ENCODE measurements at places on chromosomes 5 and 9. TPM values are rescaled to one million over a fixed set of nuclear protein-coding genes. Genes with fewer than 3 reads are reported as not detected.
A peak's percentile ranks its signal among the peaks of the same experiment; 100 is the strongest.

- no peaks in the 10 kb centered on the region for H3K36me3 ChIP-seq
- no peak overlapping the region for H3K27ac ChIP-seq
- no peak overlapping the region for H3K4me3 ChIP-seq
- H3K27me3 ChIP-seq, result no peaks in the 10 kb centered on the region
- H3K4me1 ChIP-seq, result no peaks in the 10 kb centered on the region
Observed at GRCh38 chr5:59988396-59988795, 94.9 kb upstream of the PDE4D start.

GRCh38 chr9:121927636-121928035 is 165.5 kb downstream of the TTLL11 start:
- H3K4me3 ChIP-seq, result no peak overlapping the region
- no peaks in the 10 kb centered on the region for H3K4me1 ChIP-seq
- no peaks in the 10 kb centered on the region for H3K36me3 ChIP-seq
- DNase-seq, result no peak
- no peak overlapping the region for H3K27ac ChIP-seq
- no peaks in the 10 kb centered on the region for H3K27me3 ChIP-seq

- H3K4me3 ChIP-seq, result no peak overlapping the region
- H3K4me1 ChIP-seq, result peaks cover 7% of the 10 kb centered on the region
- no peak overlapping the region for H3K27ac ChIP-seq
- H3K27me3 ChIP-seq, result 0 out of 2 replicates have a peak, but pooled peaks cover 3% of the 10 kb centered on the region
Observed at GRCh38 chr5:57600321-57600720, 117.7 kb upstream of the ACTBL2 start.

The GTF2H2C gene
- 101 TPM for total RNA-seq

The BOD1 gene
- 128 TPM for total RNA-seq

DNA sequence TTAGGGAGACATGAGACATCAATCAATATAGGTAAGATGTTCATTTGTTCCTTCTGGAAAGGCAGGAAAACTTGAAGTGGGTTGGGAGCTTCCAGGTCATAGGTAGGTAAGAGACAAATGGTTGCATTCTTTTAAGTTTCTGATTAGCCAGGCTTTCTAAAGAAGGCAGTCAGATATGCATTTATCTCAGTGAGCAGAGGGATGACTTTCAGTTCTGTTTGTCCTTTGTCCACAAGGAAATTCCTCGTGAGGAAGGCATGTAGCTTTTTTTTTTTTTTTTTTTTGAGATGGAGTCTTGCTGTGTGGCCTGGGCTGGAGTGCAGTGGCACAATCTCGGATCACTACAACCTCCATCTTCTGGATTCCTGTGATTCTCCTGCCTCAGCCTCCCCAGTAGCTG is 155.3 kb upstream of the ABCA1 start:
- H3K27me3 ChIP-seq, result no peaks in the 10 kb centered on the region
- no peak overlapping the region for H3K27ac ChIP-seq
- no peaks in the 10 kb centered on the region for H3K4me1 ChIP-seq
- H3K4me3 ChIP-seq, result no peak overlapping the region
- DNase-seq, result no peak

The COL23A1 gene
- not detected for total RNA-seq

The TIGD6 gene
- 5.3 TPM for total RNA-seq

GRCh38 chr9:80892703-80893102 is 796.6 kb downstream of the TLE1 start:
- no peak overlapping the region for H3K4me3 ChIP-seq
- no peaks in the 10 kb centered on the region for H3K27me3 ChIP-seq
- no peaks in the 10 kb centered on the region for H3K36me3 ChIP-seq
- no peak overlapping the region for H3K27ac ChIP-seq
- H3K4me1 ChIP-seq, result peaks cover 14% of the 10 kb centered on the region
- peak; percentile 28 for DNase-seq

DNA sequence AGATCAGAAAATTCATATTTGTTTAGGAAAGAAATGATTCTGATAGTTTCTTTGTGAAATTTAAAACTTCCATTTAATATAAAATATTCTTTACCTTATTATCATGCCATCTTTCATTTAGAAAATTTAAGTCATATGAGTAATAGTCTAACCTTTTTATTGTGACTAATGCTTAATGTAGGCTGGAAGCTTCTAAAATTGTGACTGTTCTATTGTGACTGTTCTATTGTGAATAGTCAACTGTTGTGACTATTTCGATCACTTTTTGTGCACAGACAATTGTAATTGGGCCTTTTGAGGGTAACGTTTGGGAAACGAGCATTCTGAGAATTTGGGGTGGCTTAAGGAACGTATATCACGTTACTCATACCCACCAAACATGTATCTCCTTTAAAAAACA is 100.0 kb downstream of the PARP8 start:
- no peak overlapping the region for H3K4me3 ChIP-seq
- H3K4me1 ChIP-seq, result no peaks in the 10 kb centered on the region
- peaks cover 17% of the 10 kb centered on the region for H3K36me3 ChIP-seq
- no peak overlapping the region for H3K27ac ChIP-seq
- H3K27me3 ChIP-seq, result no peaks in the 10 kb centered on the region

DNA sequence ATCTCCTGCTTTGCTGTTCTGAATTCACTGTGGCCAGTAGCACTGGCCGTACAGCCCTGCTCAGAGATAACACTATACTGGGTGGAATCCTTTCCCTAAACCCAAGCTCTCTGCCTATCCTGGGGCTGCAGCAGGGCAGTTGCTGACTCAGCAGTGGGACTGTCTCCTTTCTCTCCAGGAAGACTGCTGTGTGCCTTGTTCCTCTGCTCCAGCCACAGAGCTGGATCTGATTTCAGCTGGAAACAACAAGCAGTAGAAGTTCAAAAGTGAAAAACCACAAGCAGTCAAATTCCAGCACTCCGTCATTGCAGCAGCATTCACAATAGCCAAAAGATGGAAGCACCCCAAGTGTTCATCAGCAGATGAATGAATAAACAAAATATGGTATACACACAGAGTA is 105.0 kb downstream of the FBXL7 start:
- no peak overlapping the region for H3K27ac ChIP-seq
- H3K4me1 ChIP-seq, result no peaks in the 10 kb centered on the region
- H3K27me3 ChIP-seq, result no peaks in the 10 kb centered on the region
- H3K36me3 ChIP-seq, result peaks cover 3% of the 10 kb centered on the region

GRCh38 chr5:151283120-151283825 is 20.3 kb downstream of the SLC36A3 start:
- H3K4me1 ChIP-seq, result no peaks in the 10 kb centered on the region
- no peaks in the 10 kb centered on the region for H3K27me3 ChIP-seq
- no peaks in the 10 kb centered on the region for H3K36me3 ChIP-seq

GRCh38 chr9:107016383-107016782 is 153.4 kb downstream of the ZNF462 start:
- DNase-seq, result no peak
- no peak overlapping the region for H3K27ac ChIP-seq
- H3K36me3 ChIP-seq, result no peaks in the 10 kb centered on the region
- H3K27me3 ChIP-seq, result no peaks in the 10 kb centered on the region
- no peak overlapping the region for H3K4me3 ChIP-seq
- peaks cover 22% of the 10 kb centered on the region for H3K4me1 ChIP-seq

The IGFBPL1 gene
- total RNA-seq, result 9.1 TPM

The DMGDH gene
- total RNA-seq, result not detected

GRCh38 chr9:112124156-112124555 is 50.9 kb downstream of the SUSD1 start:
- H3K27ac ChIP-seq, result no peak overlapping the region
- 0 out of 2 replicates have a peak, but pooled peaks cover 3% of the 10 kb centered on the region for H3K4me1 ChIP-seq
- H3K27me3 ChIP-seq, result no peaks in the 10 kb centered on the region
- H3K36me3 ChIP-seq, result peaks cover 25% of the 10 kb centered on the region

DNA sequence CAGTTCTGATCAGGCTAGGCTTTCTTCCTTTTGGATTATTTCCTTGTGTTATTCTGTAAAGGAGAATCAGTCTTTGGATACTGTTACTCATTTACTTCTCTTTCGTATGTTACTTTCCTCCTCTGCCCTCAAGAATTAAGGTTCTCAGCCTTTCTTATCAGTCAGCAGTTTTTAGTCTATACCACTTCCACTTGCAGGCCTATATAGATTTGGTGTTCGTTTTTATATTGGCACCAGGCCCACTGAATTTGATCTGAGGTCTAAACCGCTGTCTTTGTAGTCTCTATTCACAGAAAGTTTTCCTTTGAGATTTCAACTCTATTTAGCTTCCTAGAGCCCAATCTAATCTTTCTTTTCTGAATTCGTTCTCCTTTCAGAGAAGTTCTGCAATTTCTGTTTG is 62.8 kb downstream of the ERBIN start:
- H3K36me3 ChIP-seq, result peaks cover 35% of the 10 kb centered on the region
- peaks cover 8% of the 10 kb centered on the region for H3K4me1 ChIP-seq
- DNase-seq, result no peak
- H3K27me3 ChIP-seq, result no peaks in the 10 kb centered on the region
- H3K4me3 ChIP-seq, result no peak overlapping the region

- H3K4me1 ChIP-seq, result no peaks in the 10 kb centered on the region
- H3K4me3 ChIP-seq, result no peak overlapping the region
- H3K27ac ChIP-seq, result no peak overlapping the region
- no peaks in the 10 kb centered on the region for H3K27me3 ChIP-seq
- no peak for DNase-seq
Observed at GRCh38 chr5:103086547-103086946, 33.4 kb downstream of the GIN1 start.

DNA sequence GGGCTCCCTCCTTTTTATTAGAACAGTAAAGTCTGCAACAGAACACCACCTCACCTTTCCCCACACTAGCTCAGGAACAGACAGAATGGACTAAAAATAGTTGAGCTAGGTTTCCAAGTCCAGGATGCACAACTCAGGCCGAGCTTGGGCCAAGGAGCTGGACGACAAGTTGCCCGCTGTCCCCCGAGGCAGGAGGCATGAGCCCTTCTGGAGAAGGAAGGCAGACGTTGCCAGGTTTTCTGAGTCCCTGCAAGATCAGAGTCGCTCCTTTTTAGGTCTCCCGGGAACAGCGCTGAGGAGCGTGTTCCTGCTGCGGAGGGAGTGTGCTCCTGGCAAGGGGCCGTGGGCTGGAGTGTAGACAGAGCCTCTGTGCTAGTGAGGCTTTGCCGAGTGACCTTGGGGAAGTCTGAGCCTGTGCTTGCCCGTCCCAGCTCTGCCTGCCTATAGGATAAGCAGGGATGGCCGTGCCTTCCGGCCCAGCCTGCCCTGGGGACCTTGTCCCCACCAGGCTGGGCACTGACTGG is 121.6 kb downstream of the WNK2 start:
- H3K4me1 ChIP-seq, result no peaks in the 10 kb centered on the region
- no peaks in the 10 kb centered on the region for H3K36me3 ChIP-seq
- H3K4me3 ChIP-seq, result no peak overlapping the region

GRCh38 chr5:52996979-52997378 is 7.8 kb downstream of the ITGA2 start:
- no peak overlapping the region for H3K4me3 ChIP-seq
- no peak overlapping the region for H3K27ac ChIP-seq
- H3K4me1 ChIP-seq, result no peaks in the 10 kb centered on the region
- no peaks in the 10 kb centered on the region for H3K27me3 ChIP-seq

DNA sequence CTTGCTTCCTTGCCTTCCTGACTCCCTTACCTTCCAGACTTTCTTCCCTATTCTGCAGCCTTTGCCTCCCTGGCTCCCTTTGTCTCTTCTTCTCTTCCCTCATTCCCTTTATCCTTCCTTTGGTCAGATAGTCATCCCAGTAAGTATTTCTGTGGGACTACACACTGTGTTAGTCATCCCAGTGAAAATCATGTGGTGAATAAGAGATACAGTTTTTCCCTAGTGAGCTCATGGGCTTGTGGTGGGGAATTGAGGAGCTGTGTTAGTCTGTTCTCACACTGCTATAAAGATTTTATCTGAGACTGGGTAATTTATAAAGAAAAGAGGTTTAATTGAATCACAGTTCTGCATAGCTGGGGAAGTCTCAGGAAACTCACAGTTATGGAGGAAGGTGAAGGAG is 109.8 kb upstream of the EDIL3 start:
- no peaks in the 10 kb centered on the region for H3K36me3 ChIP-seq
- DNase-seq, result peak; percentile 79
- peak overlapping the region; percentile 48 for H3K27ac ChIP-seq
- H3K4me3 ChIP-seq, result no peak overlapping the region
- H3K27me3 ChIP-seq, result no peaks in the 10 kb centered on the region

The HNRNPAB gene
- 222 TPM for total RNA-seq

DNA sequence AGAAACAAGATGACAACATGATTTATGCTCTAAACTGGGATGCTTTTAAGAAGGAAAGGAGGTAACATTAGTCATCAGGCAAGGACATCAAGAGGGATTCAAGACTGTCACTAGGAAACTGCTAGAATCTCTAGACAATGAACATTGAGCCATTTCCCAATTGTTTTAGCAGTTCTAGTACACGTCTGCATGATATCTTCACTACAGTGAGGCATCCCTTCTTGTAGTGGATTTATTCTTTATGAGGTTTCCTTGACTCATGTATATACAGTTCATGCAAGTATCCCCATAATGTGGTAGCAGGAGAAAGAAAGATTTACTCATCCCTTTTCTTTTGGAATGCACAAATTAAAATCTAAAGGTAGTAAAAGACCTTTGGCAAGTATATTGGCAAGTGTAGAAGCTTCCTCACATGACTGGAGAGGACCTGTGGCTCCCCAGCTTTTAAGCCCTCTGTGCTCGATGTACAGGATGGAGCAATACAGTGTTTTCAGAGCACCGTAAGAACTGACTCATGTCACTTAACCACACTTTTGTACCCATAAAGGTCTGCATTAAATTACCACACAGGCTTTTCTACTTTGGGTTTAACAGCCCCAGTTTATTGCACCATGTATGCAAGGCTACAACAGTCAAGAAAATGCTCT is 335.9 kb downstream of the SEMA5A start:
- no peaks in the 10 kb centered on the region for H3K36me3 ChIP-seq
- no peak overlapping the region for H3K27ac ChIP-seq
- no peak overlapping the region for H3K4me3 ChIP-seq
- H3K27me3 ChIP-seq, result no peaks in the 10 kb centered on the region
- no peak for DNase-seq

The SLC22A4 gene
- total RNA-seq, result 4.4 TPM

GRCh38 chr9:115032296-115032695 is 85.7 kb downstream of the TNC start:
- peaks cover 13% of the 10 kb centered on the region for H3K36me3 ChIP-seq
- no peak for DNase-seq
- H3K27me3 ChIP-seq, result no peaks in the 10 kb centered on the region
- H3K27ac ChIP-seq, result no peak overlapping the region
- no peak overlapping the region for H3K4me3 ChIP-seq

The GMCL2 gene
- not detected for total RNA-seq

The DMRT2 gene
- not detected for total RNA-seq

DNA sequence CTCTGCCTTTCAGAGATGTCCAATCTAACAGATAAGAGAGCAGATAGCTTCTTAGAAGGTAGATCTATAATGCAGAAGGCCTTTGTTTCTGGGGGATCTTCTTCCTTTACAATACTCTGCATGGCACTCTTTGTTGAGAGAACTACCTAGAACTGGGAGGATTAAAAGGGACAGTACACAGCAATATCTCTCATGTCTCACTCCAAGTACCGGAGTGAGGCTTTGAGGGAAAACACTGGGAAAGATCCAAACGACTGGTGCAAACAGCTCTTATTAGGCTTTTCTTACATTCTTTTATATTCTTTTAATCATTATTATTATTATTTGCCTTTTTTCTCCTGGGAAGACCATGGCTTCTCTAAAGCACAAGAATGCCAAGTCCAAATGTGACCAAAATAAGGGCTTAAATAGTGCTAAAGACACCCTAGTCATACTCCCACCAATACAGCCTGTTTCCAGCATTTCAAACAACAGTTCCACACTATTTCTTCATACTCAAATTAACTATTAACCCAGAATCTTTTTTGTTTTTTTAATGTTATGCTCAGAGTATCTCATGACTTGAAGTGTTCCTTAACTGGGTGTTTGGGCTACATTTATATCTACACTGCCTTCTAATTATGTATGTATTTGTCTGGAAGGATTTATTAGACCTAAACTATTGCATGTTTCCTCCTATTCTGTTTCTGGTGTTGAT is 52.7 kb downstream of the ABHD17B start:
- H3K4me1 ChIP-seq, result no peaks in the 10 kb centered on the region
- H3K27me3 ChIP-seq, result no peaks in the 10 kb centered on the region
- no peak overlapping the region for H3K4me3 ChIP-seq
- no peaks in the 10 kb centered on the region for H3K36me3 ChIP-seq
- DNase-seq, result no peak
